ENCODE measurements at places on chromosomes 5 and 9.
A peak's percentile ranks its signal among the peaks of the same experiment; 100 is the strongest.

GRCh38 chr9:121654499-121655140 is 3.2 kb downstream of the DAB2IP start:
- no peak for DNase-seq

- DNase-seq, result peak; percentile 57
These were observed 87.5 kb upstream of the RANBP3L start for GRCh38 chr5:36389245-36389644.

DNA sequence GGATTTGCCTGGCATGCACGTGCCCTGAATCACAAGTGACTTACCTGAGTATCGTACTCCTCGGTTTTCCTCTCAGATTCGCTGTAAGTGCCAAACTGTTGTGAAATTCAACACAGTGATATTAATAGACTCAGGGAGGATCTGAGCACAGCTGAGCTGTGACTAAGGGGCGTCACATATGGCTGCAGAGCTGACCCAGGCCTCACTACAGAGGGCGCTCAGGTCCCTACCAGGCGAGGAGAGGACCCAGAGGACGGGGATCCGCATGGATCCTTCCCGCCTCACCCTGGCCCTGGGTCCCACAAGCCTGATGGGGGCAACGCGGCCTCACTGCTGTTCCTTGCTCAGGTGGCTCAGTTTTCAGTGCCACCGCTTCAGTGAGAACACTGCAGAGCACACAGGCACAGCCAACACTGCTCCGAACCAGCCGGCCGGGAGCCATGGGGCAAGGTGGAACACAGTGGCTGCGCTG is 20.1 kb downstream of the CLPTM1L start:
- no peak for DNase-seq

DNA sequence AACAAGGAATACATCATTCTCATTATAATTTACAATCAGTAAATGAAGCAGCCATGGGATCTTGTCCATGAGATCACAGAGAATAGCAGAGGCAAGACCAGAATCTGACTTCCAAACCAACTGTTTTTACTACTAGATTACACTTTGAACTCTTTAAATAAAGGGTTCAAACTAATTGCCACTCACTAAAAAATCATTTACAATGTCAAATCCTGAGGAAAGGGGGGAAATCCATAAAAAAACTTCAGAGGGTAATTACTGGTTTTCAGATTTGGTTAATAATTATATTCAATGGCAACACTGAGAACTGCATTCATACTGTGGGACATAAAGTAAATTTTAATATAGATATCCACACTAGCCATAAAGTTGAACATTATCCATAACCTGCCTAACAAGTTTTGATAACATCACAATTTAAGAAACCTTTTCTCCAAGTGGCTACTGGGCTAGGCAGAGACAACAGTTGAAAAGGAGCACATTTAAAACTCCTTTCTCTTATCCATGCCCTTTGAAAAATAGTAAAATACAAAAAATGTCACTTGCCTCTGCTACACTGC is 15.9 kb downstream of the PLPP1 start:
- DNase-seq, result no peak

- DNase-seq, result no peak
These were observed 14.1 kb downstream of the MARCHF6 start for GRCh38 chr5:10367579-10367978.

DNA sequence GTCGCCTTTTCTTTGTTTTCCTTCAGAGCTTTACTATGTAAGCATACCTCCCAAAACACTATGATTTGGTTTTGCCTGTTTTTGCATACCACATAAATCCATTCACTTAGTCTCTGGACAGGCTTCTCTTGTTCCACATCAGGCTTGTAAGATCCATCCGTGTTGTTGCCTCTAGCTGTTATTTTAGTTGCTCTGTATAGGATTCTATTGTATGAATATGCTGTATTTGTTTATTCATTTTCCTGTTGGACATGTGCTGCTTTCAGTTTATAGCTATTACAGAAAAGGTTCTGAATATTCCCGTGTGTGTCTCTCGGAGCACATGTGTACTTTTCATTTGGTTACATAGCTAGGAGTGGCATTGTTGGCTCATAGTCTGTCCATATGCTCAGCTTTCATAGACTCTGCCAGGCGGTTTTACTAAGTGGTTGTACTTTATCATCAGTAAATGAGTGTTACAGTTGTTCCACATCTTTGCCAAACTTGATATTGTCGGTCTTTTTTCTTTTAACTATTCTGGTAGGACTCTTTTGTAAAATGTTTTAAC is 41.8 kb downstream of the NUP214 start:
- no peak for DNase-seq

Measured in umbilical cord (tissue), 2 donors.